Fibroblast of skin of scalp (primary cell): ENCODE measurements at places on chromosomes 4 and X.

GRCh38 chr4:6267573-6267972, 2.1 kb upstream of the WFS1 start:
- no peak for DNase-seq

DNA sequence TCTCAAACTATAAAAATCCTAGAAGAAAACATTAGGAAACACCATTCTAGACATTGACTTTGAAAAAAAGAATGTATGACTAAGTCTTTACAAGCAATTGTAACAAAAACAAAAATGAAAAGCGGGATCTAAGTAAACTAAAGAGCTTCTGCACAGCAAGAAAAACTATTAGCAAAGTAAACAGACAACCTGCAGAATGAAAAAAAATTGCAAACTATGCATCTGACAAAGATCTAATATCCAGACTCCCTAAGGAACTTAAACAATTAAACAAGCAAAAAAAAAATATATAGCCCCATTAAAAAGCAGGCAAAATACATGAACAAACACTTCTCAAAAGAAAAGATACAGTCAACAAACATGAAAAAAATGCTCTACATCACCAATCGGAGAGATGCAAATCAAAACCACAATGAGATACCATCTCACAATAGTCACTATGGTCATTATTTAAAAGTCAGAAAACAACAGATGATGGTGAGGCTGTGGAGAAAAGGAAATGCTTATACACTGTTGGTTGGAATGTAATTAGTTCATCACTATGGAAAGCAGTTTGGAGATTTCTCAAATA, 168.1 kb downstream of the EPHA5 start:
- peak; percentile 89 for DNase-seq

DNA sequence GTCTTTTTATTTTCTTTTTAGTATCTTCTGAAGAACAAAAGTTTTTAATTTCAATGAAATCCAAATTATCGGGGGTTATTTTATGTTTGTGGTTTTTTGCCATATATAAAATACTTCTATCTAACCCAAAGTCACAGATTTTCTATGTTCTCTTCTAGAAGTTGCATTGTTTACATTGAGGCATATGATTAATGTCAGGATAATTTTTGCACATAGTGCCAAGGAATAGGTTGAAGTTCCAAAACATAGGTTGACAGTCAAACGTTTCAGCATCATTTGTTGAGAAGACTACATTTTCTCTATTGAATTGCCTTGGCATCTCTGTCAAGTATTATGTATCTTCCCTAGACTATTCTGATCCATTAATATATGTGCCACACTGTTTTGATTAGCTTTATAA, 64.5 kb downstream of the ANKRD17 start:
- peak; percentile 18 for DNase-seq

GRCh38 chr4:95547715-95548471, 880 bp downstream of the UNC5C start:
- peak; percentile 19 for DNase-seq

- DNase-seq, result peak; percentile 4
Observed at GRCh38 chrX:53251307-53251706, 26.3 kb upstream of the KDM5C start.

GRCh38 chr4:162506253-162506652, 342.5 kb upstream of the FSTL5 start:
- peak; percentile 48 for DNase-seq

- DNase-seq, result no peak
Observed at GRCh38 chrX:86295293-86295692, 147.0 kb downstream of the DACH2 start.

DNA sequence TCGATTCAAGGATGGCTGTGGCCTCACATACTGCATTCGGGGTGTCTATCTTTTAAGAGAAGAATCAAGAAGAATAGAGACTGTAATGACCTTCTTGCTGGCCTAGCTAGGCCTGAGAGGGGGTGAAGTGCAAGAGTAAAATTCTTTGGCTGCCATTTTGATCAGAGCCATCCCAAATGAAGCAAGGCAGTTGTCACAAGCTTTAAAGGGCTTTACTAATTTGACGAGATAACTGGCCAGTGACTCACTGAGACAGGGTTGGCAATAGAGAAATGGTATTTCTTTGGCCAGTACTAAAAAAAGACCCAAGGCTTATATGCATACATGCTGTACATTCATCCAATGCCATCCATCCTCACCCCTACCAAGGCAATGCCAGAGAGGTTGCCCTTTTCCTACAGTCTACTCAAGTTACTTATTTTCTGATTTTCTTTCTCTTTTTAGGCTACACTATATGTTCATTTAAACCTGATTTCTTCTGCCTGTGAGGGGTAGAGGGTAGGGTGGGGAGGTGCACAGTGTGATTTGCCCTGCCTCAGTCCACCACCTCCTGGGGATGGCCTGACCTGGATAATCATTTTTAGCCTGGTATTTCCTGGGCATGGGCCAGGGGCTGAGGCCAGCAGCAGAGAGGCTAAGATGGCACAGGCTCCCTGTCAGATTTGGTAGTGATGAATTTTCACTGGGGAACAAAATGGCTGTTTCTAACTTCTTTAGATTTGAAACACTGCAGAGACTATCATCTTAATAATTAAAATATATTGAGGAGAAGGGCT, 32.2 kb downstream of the ATG4A start:
- peak; percentile 1 for DNase-seq

DNA sequence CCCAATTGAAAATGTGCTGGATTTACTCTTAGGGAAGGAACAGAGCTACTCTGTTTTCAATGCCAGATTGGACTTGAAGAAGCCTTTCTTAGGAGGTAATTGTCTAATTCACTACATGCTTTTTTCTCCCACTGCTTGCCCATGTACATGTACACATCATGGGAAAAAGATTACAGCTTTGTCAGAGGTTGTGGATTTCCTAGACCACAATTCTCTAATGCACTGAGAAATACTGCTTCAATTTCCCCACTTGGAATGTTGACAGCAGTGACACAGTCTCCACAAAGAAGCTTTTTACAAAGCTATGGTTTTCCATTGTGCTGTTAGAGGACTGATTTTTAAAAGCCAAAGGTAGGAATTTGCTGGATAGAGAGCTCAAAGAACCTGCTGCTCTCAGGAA, 19.5 kb downstream of the ZAR1 start:
- DNase-seq, result no peak

DNA sequence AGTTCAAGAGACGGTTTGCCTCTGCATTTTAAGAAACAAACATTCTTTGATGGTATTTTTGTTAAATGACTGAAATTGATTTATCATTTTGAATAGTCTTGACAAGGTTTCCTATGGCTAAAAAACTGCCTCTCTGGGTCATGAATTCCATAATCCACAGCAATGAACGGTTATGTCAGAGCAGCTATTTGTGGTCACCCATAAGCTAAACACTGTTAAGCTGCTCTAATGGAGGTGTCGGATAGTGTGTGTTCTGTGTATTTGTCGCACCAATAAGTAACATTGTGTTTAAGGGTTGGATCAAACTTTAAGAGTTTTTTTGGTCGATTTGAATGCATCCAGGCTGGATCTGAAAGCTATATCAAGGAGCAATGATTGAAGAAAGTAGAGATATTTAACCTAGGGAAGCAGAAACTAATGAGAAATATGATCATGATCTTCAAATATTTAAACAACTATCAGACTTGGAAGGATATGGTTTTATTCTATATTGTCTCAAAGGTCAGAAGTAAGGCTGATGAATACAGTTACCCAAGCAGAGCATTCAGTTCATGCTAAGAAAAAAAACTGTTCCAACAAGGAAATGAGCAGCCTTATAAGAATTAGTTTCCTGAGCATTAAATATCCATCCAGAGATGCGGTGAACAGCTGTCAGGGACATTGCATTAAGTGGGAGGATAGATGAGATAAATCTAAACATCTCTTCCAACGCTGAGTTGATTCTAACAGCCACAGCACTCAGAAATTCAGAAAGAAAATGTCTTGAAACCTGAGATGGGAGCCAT, 232.3 kb upstream of the RPS6KA3 start:
- DNase-seq, result no peak

DNA sequence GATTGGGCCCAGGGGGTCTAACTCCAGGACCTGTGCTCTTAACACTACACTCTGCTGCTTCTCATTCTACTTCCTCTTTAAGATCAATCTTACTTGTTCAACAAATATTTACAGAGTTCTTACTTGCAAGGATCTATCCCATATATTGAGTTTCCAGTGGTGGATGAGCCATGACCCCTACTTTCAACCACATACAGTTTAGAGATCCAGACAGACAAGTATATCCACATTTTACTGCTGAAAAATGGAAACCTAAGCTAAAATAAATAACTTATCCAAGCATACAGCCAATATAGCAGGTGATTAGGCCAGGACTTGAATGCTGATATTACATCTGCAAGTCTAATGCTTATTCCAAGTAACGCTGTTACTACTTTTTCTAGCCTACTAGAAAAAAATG, 18.7 kb downstream of the TMEM150C start:
- no peak for DNase-seq

DNA sequence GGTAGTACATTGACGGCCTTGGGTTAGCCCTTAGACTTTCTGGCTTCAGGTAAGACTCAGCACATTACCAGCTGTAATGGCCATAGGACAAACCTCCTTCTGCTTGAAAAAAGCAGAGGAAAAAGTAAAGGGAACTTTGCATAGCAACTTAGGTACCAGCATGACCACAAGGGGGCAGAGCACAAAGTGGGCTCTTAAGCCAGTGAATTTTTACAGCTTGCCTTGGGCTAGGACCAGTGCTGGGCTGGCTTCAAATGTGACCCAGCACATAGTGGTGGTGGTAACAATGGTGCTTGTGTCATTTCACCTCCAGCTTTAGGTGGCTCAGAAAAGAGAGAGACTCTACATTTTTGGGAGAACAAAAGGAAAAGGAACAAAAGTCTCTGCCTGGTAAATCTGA, 66.1 kb downstream of the KLHL4 start:
- DNase-seq, result no peak

DNA sequence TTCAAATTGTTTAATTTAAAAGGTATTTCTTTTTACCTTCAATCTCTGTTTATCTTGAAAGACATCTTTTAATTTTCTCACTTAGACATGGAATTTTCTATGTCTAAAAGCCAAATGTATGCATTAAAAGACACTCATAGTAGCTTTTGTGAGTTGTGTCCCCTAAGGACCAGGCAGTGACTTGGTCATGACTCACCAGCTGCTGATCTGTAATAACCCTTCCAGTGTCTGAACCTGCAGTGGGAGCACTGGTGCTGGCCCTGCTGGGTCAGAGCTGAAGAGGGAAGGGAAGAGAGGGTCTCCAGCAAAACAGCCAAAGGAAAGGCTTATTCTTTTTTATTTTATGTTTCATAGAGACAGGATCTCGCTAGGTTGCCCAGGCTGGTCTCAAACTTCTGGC, 31.1 kb upstream of the SH3D19 start:
- DNase-seq, result peak; percentile 42

GRCh38 chr4:121016611-121017010, 55.7 kb downstream of the NDNF start:
- DNase-seq, result no peak

GRCh38 chrX:25207803-25208475, 192.2 kb upstream of the ARX start:
- no peak for DNase-seq

GRCh38 chr4:2083826-2084160, 24.7 kb downstream of the NAT8L start:
- no peak for DNase-seq

GRCh38 chrX:51336584-51336983, 4.0 kb downstream of the NUDT10 start:
- peak; percentile 53 for DNase-seq

- no peak for DNase-seq
Observed at GRCh38 chr4:2663275-2663674, 92.9 kb downstream of the TNIP2 start.

DNA sequence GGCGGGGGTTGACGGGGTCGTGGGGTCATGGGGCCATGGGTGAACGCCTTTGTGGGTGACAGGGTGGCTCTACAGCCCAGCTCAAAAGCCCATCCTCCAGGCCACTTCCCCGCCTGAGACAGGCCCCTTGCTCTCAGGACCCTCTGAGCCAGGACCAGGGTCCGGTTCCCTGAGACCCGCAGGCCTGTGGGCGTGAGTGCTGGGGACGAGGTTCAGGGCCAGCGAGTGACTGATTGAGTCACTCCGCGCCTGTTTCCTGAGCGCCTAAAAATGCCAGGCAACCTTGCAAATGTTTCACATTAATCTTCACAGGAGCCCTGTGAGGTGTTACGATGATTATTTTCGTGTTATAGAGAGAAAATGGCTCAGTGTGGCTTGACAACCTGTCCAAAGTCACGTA, 97.8 kb downstream of the ZNF674 start:
- no peak for DNase-seq

DNA sequence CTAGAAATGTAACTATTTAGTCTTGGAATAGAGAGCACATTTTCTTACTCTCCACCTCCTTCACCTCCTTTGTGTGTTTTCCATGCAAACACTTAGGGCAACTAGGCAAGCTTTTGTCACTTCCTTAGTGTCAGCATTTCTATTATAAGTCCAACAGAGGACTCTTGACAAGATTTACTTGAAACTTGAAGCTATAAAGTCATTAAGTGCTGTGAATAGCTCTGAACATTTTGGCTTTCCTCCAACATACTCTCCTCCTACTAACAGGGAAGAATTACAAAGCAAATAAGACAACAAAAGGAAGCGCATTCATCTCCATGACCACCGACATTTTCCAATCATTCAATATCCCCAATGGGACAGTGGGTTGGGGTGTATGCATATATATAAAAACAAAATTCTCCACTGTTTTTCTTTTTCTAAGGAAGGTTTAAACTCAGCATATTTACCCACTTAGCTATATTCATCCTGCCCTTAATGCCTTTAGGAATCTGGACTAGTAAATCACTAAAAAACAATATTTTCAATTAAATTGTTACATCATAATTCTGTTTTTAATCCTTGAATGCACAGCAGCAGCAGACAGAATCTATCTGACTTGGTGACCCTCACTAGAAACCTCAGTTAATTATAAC, 264.6 kb downstream of the SNCA start:
- DNase-seq, result no peak

GRCh38 chrX:139892512-139892911, 40.3 kb downstream of the ATP11C start:
- DNase-seq, result no peak

GRCh38 chrX:50204364-50204899, at the start of gene CCNB3:
Gene CCNB3 (plus strand): TSS chrX:50204765. CDS start chrX:50285164, 80,399 bp downstream.
- DNase-seq, result peak; percentile 72

DNA sequence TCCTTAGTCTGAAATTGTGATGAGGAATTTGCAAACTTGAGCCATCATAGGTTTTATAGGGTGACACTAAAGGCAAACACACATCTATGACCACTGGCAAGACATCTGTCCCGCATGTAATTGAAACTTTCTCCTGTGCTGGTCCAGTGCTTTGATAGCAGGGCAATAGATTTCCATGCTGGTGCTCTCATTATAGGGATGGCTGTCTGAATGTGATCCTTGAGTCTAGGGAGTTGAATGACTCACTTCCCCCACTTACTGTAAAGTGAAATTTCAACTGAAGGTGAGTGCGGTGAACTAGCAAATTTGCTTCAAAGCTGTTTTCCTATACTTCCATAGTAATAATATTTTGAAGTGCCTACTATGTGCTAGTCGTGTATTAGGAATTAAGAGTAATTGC, 1630.0 kb downstream of the STIM2 start:
- DNase-seq, result no peak

- peak; percentile 51 for DNase-seq
Observed at GRCh38 chr4:79609817-79610216, 201.8 kb upstream of the GK2 start.
